ENCODE measurements at places on chromosomes 5 and 9. TPM values are rescaled to one million over a fixed set of nuclear protein-coding genes. Genes with fewer than 3 reads are reported as not detected.

PRKACG gene
- polyA plus RNA-seq = not detected

PNPLA7 gene
- polyA plus RNA-seq = 1.9 TPM

- DNase-seq = no peak
Observed at GRCh38 chr5:2530609-2531008, 220.9 kb downstream of the IRX2 start.

DNA sequence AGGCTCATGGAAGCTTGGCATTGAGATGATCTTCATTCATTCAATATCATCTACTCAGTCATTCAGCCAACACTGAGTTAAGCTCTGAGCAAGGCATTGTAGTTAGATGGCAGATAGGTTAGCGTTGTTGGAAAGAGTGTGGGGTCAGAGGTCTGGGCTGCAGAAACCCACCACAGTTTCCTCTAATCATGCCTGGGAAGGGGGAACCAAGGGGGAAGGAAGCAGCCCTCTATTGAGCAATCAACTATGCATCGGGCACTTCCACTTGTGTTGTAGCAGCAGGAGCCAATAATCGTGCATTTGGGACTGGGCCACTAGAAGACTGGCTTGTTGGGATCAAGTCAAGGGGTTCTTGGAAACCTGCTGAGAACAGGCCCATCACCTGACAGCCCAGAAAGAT, 139.1 kb downstream of the PIP5K1B start:
- no peak for DNase-seq

PAX5 gene
- not detected for polyA plus RNA-seq

WDR31 gene
- polyA plus RNA-seq = 1.6 TPM

DNA sequence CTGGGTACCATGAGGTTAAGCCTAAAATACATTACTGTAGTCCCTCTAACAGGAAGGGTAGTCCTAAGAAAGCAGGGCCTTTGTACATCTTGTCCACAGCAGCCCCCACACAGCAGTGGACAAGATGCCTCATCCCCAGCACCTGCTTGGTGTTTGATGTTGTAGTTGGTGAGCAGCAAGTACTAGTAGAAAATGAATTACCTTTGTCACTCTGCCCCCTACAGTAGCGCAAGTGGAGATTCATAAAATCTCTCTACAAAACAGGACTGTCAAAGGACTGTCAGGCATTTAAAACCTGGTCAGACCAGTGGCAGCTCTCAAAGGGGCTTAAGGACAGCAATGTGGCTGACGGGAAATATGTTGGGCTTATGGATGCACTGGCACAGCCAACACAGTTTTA, 122.5 kb downstream of the TMEM174 start:
- DNase-seq = no peak

DNA sequence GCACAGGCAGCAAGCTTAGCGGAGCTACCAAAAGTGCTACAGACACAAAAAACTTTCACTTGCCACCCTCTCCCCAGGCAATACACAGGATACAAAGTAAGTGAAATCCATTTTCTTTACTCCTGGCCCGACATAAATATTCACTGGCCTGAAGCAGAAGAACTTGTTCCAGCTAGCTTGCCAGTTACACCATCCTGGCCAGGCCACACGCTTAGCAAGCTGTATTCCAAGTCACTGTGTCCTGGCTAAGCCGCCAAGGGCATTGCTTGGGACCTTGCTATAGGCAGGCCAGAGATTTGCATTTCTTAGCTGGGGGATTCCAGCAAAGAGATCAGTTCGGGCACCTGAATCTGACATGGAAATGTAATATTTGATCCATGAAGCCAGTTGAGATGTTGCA, 71.0 kb upstream of the SLC1A3 start:
- DNase-seq = no peak

ANXA1 gene
- 0.15 TPM for polyA plus RNA-seq

DNA sequence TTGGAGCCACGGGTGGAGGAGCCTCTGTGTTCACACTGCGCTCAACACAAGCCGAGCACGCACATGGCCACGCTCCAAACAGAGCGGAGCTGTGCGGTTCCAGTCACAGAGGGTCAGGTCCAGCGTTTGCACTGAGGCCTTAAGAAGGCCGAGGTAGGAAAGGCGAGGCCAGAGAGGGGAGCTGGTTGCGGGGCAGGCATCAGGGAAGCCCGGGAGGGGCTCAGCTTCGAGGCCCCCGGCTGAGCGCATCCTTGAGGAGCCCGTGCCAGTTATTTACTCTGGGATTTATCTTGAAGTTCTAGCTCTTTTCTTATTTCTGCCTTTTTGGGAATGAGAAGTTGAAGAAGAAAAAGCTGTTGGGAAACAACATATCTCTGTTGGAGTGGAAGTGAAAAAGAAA, 140.8 kb downstream of the IRX1 start:
- DNase-seq = no peak

DNA sequence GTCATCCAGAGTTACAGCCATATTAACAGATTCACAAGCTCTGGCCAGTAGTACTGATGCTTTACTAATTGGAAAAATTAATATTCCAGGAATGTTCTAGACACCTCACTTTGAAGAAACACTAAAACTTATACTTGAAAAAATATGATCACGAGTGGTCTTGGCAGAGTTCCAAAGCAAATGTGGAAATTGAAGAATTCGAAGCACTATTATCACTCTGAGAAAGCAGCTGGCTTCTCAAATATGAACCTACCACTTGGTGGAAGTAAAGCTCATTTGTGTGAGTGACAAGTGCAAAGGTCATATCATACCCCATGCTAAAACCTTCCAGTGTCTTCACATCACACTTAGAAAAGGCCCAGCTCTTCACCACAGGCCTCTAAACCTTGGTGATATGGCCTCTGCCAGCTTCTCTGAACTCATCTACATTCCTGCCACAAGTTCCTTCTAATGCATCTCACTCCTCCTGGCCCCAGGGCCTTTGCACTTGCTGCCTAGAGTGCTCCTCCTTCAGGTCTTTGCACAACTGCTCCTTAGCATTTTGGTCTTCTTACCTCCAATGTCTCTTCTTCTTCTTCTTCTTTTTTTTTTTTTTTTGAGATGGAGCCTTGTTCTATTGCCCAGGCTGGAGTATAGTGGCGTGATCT, 175.7 kb upstream of the SMIM23 start:
- no peak for DNase-seq

ADCY2 gene
- not detected for polyA plus RNA-seq

- DNase-seq = peak; percentile 6
Observed at GRCh38 chr5:5270958-5271785, 131.0 kb downstream of the ADAMTS16 start.

INSL4 gene
- not detected for polyA plus RNA-seq

PCDHGC3 gene
- polyA plus RNA-seq = 0.20 TPM

DNA sequence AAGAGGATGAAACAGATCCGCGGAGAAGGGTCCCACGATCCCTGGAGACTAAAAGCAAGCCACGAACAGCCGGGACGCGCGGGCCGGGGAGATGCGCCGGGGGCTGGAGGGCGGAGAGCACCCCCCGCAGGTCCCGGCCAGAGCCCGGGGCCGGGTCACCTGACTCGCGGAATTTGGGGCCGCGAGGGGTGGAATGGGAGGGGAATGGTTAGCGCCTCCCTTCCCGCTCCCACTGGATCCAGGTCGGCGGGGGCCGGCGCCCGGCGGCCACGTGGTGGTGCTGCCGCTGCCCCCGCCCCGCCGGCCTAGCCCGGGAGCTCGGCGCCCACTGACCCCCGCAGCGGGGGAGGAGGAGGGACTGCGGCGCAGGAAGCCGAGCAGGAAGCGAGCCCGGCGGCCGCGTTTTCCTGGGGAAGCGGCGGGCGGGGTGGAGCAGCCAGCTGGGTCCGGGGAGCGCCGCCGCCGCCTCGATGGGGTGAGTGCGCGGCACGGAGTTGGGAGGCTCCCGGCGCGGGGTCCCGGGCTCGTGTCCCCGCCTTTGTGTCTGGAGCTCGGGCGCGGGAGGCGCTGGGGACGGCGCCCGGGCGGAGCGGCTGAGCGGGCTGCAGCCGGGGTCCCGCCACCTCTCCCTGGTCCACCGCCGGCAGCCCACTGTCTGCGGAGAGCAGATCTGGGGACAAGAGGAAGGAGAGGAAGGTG, at the start of gene RAI14:
Gene RAI14 (plus strand): TSS at position 328 of the 699 bp plus-strand sequence. CDS start 30,592 bp downstream, outside the sequence.
- peak; percentile 41 for DNase-seq

RUFY1 gene
- 20.8 TPM for polyA plus RNA-seq

GRCh38 chr9:18906656-18907395, 126.2 kb downstream of the SAXO1 start:
- no peak for DNase-seq

GRCh38 chr5:36943584-36943983, 67.0 kb downstream of the NIPBL start:
- DNase-seq = no peak

Data from HepG2 (cell line).